Activated T-helper 1 cell treated with Interleukin-2 at 50 U/mL for 16 hours (primary cell): ENCODE measurements at places on chromosomes 7 and 10.

GRCh38 chr10:26334932-26335573, 103.1 kb upstream of the APBB1IP start:
- DNase-seq = peak; percentile 40

DNA sequence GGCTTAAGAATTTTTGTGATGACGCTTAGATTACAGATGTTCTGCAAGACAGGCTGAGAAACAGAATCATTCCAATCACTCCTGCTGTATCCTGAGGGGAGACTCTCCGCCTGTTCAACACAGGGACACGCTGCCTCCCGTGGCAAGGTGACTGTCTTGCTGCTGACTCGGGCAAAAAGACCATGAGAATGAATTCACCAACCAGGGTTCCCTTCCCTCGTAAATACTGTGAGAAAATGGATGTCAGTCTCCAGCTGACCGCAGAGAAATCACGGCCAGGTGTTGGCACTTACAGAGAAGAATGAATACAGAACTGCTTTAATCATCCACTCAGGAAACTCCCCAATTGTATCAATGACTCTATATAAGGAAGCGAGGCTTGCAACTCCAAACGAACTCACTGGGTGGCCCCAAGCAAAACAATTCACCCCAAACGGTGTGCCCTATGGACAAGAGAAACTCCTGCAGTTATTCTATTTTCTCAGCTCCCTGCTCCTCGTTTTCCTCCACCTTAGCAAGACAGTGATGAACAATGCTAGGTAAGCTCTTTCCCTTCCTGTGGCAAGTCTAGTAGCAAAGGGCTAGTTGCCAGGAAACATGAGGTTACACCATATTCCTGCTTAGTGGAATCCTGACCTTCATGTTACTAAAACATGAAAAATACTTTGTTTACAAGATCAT, 22.8 kb downstream of the GNA12 start:
- no peak for DNase-seq

GRCh38 chr7:66967029-66967428, 28.4 kb downstream of the SBDS start:
- DNase-seq = no peak

- DNase-seq = no peak
Measured at GRCh38 chr10:92240289-92241157, 50.4 kb downstream of the CPEB3 start.

DNA sequence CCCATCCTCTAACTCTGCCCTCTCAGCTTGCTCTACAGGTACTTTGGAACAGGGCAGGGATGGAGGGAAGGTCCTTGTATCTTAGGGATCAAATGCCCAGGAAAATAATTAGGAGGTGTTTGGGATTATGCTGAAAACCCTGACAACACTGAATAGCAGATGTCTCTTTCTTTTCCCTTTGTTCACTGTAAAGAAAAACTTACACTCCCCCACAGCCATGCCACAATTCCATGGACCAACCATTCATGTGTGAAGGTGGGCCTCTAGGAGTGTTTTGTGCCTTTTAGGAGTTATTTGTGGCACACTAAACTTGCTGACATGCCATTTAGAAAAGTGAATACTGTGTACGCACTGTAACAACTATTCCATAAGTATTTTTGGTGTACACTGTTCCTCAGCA, 108.1 kb downstream of the SNX10 start:
- no peak for DNase-seq

DNA sequence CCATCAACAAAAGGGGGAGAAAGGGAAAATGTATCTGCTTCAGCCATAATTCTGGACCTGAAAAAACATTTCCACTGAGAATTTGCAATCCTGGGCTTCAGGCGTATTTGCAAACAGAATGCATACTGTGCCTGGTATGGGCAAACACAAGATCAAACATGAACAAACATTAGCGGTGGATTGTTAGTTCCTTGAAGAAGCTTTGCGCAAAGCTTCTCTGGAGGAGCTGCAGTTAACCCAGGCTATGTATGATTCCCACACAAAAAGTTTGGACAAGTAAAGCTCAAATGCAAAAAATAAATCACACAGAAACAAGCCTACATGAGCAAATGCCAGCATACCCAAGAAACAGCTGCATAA, 20.4 kb upstream of the HILPDA start:
- no peak for DNase-seq

GRCh38 chr7:130996833-130997231, 262.8 kb upstream of the KLF14 start:
- no peak for DNase-seq

DNA sequence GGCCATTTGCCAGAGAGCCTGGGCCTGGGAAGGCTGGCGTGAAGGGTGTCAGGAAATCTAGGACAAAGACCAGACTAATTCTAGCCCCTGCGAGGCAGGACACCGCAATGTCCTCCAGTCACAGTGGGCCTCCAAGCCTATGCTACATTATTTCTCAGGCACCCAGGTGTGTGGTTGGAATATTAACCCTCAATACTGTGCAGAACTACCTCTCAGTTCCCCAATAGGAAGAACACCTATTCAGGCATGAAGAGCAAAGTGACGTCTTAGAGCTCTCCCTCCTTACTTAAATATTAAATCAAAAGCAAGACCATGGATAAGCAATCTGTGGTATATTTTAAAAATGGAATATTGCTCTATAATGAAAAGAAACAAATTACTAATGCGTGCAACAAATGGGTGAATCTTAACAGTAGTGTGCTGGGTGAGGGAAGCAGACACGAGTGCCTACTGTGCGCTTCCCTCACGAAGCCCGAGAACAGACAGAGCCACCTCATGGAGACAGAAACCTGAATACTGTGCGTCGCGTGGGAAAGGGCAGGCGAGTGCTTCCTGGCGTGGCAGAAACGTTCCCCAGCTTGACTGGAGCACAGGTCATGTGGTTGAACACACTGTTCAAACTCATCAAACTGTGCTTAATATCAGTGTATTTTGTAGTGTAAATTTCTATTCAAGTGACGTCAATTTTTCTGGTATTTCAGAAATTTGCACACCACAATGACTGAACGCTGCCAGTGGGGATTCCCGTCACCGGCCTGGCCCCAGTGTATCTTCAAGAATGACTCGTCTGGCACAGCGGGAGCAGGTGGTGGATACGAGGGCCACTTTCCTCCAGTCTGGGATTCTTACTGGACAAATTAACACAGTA, 15.5 kb upstream of the PTPRN2 start:
- DNase-seq = no peak

- no peak for DNase-seq
Measured at GRCh38 chr10:15163253-15163828, 5.2 kb downstream of the NMT2 start.

DNA sequence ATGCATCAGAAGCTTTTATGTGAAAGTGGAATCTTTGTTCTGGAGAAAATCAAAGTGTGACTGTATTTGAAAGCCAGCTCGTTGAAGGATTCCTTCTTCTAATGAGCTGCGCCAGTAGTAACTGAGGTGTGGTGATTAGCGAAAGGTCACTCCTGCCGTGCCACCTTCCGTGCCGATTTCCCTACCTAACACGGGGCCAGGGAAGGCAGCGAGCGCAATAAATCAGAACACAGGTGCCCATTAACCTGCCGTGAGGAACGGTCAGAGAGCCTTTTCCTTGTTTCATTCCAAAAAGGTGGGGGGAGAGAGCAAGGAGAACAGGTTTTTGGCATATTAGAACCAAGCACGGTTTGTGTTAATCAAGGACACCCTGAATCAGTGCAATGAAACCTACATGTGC, 258.0 kb downstream of the CELF2 start:
- DNase-seq = no peak

GRCh38 chr10:75726522-75727483, 295.4 kb downstream of the LRMDA start:
- DNase-seq = no peak

DNA sequence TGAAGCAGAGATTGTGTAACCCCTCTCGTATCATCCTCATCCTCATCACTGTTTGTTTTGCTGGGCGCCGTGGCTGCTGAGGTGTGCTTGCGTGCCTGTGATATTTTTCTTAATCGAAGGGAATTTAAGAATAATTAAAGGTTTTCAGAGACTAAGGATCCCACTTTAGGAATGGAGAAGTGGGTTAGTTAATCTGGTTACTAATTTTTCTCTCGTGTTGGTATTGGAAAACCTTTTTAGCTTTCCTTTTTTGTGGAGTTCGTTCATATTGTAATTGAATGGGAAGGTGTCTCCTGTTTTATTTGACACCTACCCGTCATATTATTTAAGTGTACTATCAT, 1.3 kb downstream of the UBN2 start:
- DNase-seq = no peak

DNA sequence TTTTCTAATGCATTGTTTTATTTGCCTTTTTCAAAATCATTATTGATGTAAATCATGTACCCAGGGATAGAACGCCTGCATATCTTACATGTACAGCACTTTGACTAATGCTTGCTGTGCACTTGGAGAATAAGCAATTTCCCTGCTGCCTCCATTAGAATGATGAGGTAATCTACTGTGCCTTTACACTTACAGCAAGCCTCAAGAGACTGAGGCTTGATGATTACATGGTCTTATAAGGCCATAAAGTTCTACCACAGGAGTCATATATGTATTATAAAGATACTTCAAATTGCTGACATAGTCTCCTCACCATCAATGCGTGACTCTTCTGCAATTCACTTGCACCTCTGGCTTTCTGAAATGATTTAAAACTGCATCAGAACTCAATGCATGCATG, 328.6 kb upstream of the HGF start:
- no peak for DNase-seq

- no peak for DNase-seq
Measured at GRCh38 chr7:91239171-91239604, 25.0 kb upstream of the FZD1 start.

DNA sequence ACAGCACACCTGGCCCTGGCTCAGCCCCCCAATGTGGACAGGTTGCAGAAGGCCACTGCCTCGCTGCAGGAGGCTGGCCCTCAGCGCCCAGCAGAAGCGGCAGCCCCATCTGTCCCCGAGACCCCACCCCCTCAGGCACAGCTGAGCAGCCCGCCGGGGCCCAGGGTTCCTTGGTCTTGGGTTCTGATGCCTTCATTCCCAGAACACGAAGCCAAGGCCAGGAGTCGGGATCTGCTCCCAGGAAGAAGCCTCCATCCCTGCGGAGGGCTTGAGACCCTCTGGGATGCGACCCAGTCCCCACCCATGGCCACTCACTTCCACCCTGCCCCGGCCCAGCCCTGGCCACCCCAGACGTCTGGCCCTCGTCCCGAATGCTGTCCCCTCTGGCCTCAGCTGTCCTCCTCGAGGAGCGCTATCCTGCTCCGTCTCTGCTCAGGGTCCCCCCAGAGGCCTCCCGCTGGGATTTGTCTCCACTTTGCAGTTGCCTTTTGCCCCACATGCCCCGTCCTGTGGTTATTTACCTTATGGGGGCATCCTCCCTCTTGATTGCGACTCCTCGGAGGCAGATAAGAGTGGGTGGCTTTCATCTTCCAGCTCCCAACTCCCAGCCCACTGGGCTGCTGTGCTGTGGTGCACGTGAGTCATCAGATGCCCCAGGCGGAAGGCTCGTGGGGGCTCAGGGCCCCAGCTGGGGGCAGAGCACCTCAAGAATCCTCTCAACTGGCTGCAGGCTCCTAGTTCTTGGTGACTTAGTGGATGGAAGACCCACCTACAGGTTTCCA, 97.5 kb downstream of the MKI67 start:
- DNase-seq = no peak

- DNase-seq = no peak
Measured at GRCh38 chr10:91565226-91565625, 67.6 kb downstream of the PPP1R3C start.

GRCh38 chr10:507355-507699, 182.1 kb downstream of the DIP2C start:
- no peak for DNase-seq

DNA sequence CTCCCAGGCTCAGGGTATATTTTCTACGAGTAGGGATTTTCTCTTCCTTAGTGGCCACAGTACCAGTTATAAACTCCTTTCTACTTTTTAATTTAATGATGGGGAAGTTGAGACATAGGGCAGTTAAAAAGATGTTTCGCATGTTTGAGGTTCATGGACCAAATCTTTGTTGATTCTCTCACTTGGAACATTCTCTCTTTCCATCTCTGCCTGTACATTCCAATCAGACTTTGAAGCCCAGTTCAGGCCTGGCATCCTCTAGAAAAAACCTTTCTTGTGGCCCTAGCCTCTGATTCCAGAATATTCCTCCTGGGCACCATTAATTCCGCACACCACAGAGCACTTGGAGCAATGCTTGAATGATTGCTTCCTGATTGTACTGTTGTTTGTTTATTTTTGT, 18.5 kb downstream of the SLC13A4 start:
- DNase-seq = no peak

GRCh38 chr10:48496831-48497779, 107.8 kb downstream of the ARHGAP22 start:
- DNase-seq = no peak

GRCh38 chr7:104878577-104878976, 135.4 kb upstream of the KMT2E start:
- DNase-seq = no peak

DNA sequence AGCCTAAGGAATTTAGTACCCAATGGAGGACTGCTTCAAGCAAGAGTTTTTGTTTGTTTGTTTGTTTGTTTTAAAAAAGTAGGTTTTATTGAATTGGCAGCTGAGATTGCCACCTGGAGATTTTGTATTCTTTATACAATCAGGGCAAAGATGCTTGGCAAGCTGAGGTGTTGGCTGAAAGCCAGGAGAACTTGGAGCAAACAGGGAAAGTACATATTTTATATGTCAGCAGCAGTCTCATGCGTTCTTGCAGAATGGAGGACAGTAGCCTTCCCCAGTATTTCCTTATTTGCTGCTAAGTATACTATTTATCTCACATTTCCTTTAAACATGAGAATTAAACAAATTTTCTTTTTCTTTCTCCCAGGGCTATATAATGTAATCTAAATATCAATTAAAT, 22.6 kb upstream of the ICA1 start:
- DNase-seq = no peak

- DNase-seq = no peak
Measured at GRCh38 chr7:152608208-152608607, 67.7 kb downstream of the XRCC2 start.

DNA sequence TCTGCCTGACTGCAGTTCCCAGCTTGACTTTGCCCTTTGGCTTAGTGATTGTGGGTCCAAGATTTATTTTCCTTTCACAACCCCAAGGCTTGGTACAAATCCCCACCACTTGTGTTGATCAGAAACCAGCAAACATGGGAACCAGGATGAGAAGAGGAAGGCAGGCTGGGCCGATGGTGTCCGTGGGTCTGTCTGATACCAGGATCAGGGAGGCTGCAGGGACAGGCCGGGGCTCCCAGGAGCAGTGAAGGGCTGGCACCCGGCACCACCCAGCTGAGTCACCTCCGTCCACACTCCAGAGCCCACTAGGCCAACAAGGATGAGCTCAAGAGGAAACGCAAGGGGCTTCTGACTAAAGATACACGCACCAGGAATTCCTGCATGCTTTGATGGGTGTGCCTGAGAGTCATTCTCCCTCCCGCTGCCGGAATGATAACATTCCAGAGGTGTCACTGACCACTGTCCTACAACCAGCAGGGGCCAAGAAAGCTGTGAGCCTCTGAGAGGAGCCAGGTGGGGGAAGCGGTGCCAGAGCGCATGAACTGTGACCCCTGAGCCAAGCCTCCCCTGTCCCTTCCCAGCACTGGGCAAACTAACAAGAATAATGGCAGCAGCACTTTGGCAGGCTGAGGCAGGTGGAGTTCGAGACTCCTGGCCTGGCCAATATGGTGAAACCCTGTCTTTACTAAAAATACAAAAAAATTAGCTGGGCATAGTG, 29.2 kb upstream of the PROSER2 start:
- DNase-seq = no peak
